ENCODE measurements at places on chromosomes 13 and 19.

GRCh38 chr13:89465366-89465765 lies 1794.2 kb downstream of the SLITRK5 start:
- no peak for DNase-seq

DNA sequence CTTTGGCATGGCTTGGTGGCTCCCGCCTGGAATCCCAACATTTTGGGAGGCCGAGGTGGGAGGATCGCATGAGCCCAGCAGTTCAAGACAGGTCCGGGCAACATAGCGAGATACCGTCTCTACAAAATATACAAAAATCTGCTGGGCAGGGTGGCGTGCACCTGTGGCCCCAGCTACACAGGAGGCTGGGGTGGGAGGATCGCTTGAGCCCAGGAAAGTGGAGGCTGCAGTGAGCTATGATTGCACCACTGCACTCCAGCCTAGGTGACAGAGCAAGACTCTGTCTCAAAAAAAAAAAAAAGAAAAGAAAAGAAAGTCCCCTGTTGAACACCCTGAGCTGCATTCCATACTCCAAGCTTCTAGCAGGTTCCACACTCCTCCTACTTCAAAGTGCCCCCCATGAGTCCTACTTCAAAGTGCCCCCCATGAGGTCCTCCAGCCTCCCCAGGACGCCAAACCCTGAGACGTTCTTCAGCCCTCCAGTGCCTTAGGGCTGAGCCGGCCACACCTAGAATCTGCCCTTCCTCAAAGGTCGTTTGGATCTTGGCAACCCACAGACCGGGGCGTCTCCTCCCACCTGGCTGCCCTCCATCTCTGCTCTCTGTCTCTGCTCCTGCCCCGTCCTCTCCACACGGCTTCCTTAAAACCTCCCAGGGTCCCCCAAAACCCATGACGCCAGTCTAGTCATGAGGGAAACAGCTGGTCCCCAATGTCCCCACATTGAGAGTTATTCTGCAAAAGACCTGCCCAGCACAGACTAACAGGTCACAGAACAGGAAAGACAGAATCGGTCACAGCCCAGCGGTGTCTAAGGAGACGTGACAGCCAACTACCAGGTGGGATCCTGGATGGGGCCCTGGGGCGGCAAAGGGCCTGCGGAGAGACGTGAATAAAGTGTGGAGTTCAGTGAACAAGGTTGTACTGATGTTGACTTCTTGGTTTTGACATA lies 4.8 kb downstream of the TJP3 start:
- DNase-seq, result no peak

DNA sequence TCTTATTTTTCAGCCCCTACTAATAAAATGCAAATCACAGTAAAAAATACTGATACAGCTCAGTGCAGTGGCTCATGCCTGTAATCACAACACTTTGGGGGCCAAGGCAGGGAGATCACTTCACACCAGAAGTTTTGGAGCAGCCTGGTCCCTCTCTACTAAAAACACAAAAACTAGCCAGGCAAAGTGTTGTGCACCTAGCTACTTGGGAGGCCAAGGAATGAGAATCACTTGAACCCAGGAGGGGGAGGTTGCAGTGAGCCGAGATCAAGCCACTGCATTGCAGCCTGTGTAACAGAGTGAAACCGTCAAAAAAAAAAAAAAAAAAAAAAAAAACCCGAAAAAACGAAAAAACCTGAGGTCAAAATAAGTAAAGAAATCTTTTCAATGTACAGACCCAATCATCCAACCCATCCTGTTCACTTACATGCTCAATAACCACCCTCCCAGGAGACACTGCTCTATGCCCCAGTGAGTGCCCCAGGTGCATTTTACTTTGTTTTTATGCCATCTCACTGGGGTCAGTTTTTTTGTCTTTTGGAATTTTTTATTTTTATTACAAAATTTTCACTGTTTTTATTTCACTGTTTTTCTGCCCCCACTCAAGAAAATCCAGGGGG lies 107.0 kb downstream of the ZNF486 start:
- DNase-seq, result no peak

DNA sequence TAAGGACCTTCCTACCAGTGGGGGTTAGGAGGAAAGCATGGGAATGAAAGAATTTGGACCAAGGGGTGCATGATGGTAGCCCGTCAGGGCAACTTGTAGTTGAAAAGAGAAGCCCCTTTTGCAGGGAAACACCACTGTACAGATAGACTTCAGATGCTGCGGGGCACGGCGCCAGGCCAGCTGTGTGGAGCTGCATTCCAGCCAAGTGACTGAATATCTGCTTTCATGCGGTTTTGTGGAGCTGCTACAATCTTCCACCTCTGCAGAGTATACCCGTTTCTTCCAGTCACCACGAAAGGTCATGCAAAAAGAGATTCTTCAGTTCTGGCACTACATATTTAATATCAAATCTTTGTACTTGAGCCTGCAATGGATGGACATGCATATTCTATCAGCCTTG lies 104.7 kb downstream of the RGCC start:
- no peak for DNase-seq

DNA sequence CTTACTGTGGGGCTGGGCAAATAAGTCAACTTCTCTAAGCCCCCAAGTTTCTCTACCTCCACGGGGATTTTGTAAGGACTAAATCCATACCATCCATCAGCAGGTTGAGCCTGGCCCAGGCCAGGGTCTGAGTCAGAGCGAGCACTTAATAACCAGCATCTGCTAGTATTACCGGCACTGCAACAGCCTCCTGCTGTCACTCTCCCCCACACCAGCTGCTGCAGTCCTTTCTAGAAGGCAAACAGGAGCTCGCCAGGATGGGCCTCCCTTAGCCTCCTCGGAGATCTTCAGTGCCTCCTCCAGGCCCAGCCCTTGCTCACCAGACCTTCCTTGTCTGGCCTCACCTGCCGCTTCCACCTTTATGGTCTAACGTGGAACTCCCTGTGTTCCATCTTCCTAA lies 3.2 kb downstream of the NAPA start:
- DNase-seq, result peak; percentile 94

DNA sequence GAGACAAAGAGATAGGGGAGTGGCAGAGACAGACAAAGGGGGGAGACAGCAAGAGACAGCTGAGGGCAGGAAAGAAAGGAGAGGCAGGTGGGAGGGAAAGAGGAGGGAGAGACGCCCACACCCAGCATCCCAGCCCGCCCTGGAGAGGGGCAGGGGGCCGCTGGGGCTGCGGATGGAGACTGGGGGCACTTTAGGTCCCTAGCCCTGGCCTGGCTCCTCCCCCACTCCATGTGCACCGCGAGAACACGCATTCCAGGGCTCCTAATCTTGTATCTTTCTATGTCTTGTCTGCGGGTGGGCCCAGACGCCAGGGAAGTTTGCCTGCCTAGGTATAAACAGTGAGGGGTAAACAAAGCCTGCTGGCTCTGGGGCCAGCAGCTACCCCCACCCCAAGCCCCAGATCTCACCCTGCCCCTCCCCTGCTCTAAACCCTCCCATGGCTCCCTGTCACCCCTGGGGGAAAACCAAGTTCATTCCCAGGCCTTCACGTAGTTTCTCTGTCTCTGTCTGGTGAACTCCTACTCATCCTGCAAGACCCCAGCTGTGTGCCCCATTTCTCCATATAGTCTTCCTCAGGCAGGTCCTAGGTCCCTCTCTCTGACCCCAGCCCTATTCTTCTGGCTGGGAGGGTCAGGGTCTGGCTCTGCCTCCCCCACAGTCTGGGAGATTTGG lies 5.7 kb downstream of the TLE5 start:
- no peak for DNase-seq

DNA sequence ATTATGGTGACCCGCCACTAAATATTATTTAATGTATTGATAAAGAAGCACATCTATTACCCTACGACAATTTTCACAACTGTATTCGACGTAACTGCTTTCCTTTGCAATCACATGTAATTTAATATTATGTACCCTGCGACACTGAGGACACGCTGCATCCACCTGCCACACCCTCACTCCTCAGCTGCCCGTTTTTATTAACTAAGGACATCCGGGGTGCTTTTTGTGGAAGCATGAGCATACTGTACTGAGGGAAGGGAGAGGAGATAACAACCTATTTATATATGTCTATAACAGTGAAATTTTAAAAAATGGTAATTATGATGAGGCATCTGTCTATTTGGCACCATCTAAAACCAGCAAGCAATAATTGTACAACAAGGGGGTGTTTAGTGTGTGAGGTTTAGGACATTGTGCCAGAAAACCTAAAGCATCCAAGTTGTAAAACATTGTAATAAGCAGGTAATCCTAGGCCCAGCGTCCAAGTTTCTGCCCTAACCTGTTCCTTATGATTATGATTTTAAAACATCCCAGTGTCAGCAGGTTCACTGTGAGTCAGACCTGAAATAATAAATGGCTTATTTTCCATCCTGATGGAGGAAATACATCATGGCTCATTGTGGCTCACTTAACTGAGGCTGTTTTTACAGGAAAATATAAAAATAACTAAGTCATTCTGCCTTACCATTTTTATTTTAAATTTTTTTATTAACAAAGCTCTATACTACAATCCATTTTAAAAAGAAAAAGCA lies 56.3 kb downstream of the FOXO1 start:
- no peak for DNase-seq

GRCh38 chr13:110420626-110421025 lies 113.5 kb downstream of the COL4A2 start:
- DNase-seq, result no peak

DNA sequence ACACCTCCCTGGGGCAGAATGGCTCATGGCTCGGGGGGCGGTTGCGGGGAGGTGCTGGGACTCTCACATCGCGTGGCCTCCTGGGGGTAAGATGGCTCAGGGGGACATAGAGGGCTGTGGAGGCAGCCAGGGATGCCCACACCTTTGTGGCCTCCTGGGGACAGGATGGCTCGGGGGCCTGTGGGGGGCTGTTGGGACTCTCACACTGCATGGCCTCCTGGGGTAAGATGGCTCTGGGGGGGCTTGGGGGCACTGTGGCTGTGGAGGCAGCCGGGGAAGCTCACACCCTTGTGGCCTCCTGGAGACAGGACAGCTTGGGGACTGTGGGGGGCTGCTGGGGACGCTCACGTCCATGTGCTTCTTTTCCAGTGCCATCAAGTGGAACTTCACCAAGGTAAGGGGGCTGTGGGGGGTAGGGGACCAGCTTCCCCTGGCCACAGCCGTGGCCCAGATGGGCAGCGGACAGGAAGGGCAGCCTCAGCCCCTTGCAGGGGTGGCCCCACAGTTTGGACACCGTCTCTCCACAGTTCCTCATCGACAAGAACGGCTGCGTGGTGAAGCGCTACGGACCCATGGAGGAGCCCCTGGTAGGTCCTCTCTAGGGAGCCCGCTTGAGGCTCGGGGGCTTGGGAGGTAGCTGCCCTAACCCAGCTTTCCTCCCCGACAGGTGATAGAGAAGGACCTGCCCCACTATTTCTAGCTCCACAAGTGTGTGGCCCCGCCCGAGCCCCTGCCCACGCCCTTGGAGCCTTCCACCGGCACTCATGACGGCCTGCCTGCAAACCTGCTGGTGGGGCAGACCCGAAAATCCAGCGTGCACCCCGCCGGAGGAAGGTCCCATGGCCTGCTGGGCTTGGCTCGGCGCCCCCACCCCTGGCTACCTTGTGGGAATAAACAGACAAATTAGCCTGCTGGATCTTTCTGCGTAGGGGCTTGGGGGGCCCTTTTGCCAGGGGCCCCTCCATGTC lies 2.4 kb downstream of the GPX4 start:
- DNase-seq, result no peak

- DNase-seq, result no peak
Observed at GRCh38 chr13:59842507-59842906, 321.2 kb downstream of the DIAPH3 start.

DNA sequence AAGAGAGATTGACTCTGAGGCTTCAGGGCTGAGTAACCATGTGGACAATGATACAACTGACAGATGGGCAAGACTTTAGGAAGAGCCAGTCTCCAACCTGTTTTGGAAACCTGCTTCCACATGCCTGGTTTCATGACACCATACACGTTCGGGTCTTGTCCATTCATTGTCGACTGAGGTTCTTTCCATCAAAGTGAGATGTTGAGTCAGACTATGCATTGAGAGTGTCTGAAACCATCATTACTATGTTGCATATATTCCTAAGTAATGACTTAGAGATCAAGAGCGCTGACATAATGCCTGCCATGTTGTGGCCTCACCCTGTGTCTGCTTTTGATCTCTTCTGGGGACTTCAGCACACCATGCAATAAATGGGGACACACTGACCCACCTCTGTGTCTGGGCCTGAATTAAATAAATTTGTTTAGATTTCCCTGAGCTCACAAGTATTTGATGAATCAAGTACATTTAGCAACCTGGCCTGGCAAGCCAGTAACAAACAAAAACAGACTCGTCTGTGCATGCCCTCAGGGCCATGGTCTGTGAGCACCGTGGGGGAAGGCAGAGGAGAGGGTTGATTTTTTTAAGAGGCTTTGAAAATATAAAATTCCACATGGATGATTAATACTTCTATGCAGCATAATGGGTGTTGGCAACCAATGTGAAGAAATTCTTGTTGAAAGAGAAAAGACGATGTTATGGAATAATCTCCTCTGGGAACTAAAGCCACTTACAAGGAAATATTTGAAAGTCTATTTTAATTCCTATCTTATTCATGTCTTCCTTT lies 49.9 kb upstream of the UBAC2 start:
- DNase-seq, result no peak

DNA sequence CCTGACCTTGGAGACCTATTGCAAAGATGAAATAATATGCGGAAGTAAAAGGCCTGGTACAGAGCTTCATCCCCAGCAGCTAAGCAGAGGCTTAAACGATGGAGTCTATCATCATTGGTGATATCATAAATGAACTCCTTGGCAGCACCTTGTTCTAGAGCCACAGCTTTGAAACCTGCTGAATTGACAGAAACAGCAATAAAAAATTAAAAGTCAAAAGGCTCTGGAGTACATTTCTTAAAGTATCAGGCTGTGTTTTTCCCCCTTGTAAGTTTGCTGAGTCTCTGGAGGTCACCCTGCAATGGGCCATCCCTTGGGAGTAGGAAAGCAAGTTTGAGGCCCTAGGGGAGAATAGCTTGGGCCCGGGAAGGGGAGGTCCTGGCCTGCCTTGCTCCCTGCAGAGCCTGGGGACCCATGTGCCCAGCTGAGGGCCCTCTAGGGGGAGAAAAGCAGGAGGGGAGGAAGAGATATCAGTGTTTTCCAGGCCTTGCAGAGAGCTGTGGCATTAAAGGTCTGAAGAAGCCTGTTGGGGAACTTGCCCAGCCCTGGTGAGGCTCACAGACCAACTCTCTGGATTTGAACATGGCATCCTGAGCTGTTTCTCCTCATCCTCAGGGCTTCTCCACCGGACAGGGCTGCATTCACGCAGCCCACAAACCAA lies 416.1 kb downstream of the ZNF536 start:
- no peak for DNase-seq

DNA sequence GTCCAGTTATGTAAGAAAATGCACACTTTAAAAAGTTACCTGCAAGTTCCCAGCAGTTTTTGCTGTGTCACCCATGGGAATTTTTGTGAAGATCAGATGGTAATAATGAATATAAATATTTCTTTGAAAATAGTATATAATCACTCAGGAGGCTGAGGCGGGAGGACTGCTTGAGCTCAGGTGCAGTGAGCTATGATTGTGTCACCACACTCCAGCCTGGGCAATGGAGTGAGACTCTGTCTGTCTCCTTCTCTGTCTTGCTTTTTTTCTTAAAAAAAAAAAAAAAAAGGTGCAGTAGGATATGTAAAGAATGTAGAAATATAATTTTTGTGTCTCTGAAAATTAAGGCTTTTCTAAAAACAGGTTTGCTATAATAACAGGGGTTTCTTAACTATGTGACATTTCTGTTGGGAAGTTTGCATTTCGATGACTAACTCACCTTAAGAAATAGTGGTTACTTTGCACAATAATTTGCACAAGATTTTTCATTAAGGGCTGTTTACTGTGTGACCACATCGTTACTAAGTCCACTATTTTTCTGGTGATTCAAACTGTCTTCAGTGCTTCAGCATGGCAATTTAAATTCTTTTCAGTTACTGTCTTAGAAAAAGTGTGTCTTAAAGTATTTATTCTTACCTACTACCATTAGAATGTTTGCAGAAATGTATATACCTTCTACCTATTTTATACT lies 37.3 kb downstream of the DNAJC3 start:
- DNase-seq, result no peak

GRCh38 chr13:50730496-50731351 lies 112.8 kb downstream of the DLEU7 start:
- DNase-seq, result no peak
